ENCODE measurements at places on chromosomes 3 and 15.
A peak's percentile ranks its signal among the peaks of the same experiment; 100 is the strongest.

GRCh38 chr3:58564456-58565160 lies 12.6 kb downstream of the FAM107A start:
- DNase-seq, result peak; percentile 37

GRCh38 chr3:9916734-9917680 lies at the start of gene IL17RC:
Gene IL17RC (plus strand): TSS chr3:9917098. CDS start chr3:9917316, 218 bp downstream.
- no peak for DNase-seq

GRCh38 chr3:126568776-126569342 lies 10.1 kb upstream of the C3orf22 start:
- DNase-seq, result no peak

DNA sequence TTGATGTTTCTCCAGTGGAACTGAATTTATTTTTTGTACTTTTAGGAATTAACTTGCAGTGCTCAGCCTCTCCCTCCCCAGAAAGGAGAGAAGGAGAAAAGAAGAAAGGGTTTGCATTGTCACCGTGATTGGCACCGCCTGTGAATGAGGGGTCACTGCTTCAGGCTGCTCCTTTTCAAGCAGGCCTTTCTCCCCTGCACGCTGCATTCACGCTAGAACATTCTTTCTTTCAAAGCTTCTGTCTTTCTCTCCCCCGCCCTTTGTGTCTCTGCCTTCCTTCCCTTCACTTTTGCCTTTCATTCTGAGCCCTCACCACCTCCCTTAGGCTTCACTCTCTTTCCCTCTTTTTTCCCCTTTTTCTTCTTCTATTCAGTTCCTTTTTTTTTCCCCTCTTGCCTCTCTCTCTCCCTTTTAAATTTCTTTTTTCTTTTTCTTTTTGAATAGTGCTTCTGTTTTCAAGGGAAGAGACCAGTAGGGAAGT lies 42.4 kb downstream of the ZNF710 start:
- DNase-seq, result no peak

DNA sequence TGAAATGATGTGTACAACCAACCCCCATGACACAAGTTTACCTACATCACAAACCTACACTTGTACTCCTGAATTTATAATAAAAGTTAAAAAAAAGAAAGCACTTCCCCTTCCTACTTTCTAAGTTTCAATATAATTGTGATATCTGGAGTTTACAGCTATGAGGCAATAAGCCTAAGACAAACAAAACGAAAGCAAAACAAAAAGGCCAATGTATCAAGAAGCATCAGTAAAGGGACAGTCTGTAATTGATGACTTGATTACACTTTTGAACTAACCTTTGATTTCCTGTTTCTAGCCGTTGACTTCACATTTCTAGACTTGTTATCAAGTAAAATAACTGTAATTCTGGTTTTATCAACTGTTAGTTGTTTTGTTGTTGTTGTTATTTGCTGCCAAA lies 187.5 kb upstream of the CNTN3 start:
- DNase-seq, result no peak

DNA sequence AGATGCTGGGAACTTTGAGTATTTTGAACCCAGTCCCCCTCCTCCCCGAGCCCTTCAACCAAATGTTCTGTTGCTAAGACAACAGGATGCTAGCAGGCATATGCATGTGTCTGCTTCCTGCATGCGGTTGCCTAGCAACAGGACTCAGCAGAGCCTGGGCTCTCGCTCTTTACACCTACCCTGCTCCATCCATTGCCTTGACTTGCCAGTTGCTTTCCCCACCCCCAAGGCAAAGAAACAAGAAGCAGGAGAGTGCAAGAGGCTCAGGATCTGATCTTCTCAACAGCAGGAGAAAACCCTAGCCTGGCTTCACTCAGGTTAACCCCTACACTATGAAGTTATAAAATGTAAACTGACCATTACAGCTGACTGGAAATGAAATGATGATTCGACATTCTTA lies 393.0 kb downstream of the IGSF11 start:
- DNase-seq, result no peak

DNA sequence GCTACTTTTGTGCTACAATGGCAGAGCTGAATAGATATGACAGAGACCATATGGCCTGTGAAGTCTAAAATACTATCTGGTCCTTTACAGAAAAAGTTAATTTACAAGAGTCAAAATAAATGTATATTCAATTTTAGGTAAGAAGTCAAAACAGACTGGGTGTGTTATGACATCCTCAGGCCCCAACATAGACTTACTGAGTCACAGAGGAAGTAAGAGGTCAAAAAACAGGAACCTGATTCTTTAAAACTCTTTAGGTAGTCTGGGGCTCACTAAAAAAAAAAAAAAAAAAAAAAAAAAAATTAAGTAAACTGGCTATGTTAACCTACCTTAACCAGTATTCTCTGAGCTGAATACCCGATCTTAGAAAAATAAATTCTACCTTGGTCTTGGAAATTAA lies 13.1 kb downstream of the DNAAF4 start:
- DNase-seq, result no peak

DNA sequence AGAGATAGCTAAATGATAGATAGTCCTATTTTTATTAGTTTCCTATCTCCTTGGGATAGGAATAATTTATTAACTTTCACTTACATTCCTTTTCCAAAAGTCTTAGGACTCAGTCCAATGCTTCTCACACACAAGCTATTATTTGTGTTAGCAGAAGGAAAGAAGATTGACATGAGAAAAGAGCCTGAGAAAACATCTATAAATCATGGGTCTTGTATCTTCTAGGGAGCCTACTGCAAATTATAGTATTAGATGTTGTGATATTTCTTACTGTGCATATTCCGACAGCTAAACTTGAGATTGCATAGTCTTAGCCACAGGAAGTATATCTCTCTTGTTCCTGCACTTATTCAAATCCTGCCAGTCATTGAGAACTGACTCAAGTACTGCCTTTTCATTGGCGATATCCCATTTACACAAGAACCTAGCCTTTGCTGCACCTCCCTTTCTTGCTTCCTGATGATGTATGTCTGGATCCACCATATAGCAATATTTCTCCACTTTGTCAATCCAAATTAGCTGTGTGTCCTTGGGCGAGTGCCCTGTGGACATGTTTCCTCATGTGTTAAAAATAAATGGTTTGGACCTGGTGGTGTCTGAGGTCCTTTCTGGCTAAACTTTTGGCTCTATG lies 245.1 kb upstream of the LMCD1 start:
- no peak for DNase-seq

- DNase-seq, result no peak
Observed at GRCh38 chr3:21697707-21698106, 53.3 kb downstream of the ZNF385D start.

- DNase-seq, result no peak
Observed at GRCh38 chr3:9534429-9534828, 19.2 kb downstream of the LHFPL4 start.

DNA sequence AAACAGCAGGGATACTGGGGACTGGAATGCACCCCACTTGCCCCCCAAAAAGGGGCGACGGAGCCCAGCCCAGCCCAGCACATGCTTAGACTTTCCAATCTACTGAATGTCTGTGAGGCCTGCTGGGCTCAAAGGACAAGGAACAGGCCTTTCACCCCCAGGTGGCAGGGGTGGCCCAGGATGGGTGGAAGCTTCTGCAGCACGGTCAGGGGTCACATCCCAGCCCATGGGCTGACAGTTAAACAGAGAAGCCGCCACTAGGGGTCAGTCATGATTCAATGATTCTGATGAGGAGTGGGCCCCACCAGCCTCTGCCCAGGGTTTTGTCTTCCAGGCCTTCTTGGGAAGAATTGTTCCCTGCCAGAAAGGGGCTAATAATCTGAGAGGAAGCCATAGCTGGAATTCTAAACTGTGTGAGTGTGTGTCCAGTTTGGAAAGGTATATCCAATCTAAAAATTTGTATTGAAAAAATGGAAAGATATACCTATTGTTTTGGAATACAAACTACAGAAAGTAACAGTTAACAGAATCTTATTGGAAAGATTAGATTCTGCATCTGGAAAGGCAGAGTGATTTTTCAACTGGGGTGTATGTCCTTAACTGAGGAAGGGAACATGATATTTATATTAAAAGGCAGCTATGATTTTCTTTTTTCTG lies 2.2 kb downstream of the CHRNB4 start:
- DNase-seq, result no peak

GRCh38 chr3:105154692-105155091 lies 212.0 kb upstream of the ALCAM start:
- no peak for DNase-seq

GRCh38 chr15:101159936-101160815 lies 91.7 kb downstream of the CHSY1 start:
- no peak for DNase-seq

DNA sequence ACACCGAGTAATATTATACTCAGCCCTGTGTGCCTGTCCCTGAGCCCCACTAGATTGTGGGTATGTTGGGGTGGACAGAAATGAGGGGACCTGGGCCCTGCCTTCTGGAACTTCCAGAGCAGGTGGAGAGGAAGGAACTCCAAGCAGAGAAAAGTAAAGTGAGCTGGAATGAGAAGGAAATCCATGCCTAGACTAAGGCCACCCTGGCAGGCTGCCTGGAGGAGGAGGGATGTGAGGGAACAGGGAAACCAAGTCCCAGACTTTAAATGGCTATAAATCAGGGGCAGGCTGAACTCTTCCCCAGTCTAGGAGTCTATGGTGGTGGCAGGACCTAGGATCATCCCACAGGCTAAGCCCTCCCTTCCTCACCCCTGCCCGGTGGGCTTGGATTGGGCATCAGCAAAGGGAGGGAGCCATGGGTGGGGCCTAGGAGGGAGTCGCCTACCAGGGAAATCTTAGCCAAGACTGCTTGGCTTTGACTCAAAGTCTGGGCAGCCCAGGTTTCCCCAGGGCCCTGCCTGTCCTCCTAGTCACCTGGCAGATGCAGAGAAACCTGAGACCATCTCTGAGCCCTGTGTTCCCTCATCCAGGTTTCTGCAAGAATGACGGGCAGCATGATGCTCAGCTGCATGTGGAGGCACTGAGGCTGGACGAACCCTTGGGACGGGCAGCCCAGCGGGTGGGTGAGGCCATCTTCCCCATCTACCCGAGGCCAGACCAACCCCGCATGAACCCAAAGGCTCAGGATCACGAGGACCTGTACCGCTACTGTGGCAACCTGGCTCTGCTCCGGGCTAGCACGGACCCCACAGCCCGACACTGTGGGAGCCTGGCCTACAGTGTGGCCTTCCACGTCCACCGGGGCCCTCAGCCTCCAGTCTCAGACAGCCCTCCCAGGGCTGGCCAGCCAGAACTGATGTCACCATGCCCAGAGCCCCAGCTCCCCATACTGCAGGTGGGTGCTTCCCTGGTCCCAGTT lies 15.6 kb upstream of the STRA6 start:
- no peak for DNase-seq

GRCh38 chr3:179666030-179666429 lies 13.2 kb downstream of the USP13 start:
- DNase-seq, result no peak

DNA sequence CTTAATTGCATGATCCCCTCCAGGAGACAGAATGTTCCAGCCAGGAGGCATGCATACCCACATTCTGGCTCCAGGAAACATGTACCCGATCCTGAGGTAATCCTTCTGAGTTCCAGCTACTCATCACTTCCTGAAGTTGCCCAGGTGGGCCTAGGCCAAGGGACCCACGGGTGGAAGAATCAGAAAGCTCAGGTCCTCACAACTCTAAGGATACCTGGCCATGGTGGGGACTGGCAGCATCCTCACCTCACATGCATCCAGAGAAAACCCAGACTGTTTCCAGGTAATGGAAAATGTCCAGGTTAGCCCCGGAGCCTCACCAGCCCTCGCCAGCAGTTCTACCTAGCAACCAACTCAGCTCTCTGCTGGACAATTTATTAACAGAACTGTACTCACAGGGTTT lies 78.2 kb downstream of the DAPK2 start:
- DNase-seq, result no peak

DNA sequence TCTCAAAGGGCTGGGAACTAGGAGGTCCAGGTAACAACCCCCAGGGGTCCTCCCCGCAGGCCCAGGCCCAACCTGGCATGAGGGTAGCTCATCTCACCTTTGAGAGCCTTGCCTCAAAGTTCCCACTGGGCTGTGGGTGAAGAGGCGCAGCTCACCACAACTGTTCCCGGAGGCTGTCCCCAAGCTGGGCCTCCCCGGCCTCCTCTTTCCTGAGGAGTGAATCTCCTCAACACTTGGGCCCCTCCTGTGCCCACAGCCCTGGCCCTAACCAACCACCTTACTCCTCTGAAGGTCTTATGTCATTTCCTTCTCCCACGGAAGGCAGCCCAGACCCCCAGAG lies 27.5 kb upstream of the CORO2B start:
- no peak for DNase-seq

DNA sequence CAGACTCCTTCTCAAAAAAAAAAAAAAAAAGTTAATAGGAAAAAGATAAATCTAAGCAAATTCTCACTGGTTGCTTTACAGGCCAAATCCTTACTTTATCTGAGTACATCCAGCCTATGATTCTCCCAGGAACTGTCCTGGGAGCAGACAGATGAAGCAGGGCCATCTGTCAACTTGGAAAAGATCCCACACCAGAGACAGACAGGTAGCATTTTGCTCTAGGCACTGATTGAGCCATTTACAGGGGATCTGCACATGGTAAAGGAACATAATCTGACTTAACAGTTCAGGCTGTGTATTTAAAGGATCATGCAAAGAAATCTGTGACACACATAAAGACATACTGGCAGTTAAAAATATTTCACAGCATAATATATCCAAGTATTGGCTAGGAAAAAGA lies 1006.5 kb downstream of the TBL1XR1 start:
- no peak for DNase-seq

- no peak for DNase-seq
Observed at GRCh38 chr3:161081633-161082032, 23.5 kb downstream of the B3GALNT1 start.

DNA sequence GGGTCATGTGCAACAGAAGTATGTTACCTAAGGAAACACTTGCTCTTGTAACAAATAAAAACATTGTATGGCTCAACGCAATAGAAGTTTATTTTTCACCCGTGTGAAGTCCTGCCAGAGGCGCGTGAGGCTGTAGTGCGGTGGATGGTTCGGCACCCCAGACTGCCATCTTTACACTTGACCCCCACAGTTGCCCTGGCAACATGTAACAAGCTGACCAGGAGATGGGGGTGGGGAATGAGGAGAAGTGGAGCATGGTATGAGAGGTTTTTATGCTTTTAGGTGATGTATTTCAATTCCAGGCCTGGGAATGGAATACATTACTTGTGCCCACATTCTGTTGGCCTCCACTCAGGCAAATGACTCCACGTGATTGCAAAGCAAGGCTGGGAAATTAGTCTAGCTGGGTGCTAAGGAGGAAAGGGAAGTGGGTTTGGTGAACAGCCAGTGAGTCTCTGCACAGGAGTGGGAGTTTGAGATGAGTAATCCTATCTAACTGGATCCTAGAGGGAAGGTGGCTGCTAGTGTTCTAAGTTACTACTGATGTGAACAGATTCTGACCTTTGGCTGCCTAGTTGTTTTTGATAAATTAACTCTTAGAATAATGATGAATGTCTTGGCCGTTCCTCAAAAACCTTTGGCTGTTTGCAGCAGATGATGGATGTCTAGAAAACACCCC lies 33.8 kb upstream of the GREM1 start:
- DNase-seq, result peak; percentile 85

DNA sequence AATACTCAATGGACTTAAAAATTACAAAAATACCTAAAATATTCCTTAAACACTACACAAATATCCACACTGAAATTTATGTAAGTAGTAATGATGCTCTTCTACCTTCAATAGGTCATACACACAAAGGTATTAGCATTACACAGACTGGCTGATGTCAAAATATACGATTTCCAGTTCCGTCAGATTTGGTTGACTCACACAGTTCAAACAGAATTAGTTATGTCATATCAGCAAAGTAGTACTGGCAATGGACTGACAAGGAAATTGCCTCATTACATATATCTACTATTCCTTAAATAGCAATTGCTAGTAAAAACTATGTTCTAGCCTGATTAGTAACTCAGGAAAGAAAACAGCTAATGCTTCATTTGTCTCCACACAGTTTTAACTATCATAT lies 70.8 kb downstream of the ADAM10 start:
- DNase-seq, result no peak
